ENCODE measurements at places on chromosomes 11 and 22.

- no peak for DNase-seq
Observed at GRCh38 chr11:13883042-13883441, 79.5 kb upstream of the SPON1 start.

- no peak for DNase-seq
Observed at GRCh38 chr11:19499999-19500398, 212.6 kb upstream of the NAV2 start.

- DNase-seq = no peak
Observed at GRCh38 chr11:92035488-92035887, 189.1 kb upstream of the FAT3 start.

DNA sequence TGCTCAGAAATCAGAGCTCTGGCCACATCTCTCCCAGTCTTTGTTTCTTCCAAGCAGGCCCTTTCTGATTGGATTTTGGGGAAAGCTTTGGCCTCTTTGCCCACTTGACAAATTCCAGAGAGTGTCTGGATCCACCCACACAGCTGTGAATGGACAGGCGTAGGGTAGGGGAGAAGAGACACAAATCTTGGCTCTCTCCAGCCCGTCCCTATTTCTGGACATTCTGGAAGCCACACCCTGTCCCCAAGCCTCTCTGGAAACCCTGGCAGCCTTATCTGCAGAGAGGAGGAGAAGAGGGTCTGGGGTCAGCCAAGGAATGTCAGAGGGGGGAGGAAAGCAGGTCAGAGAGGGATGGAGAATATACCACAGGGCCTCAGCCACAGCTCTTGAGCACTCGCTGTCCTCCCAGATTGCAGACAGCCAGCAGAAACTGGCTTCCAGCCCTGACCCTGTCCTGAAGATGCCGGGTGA, 59.5 kb upstream of the WNT11 start:
- no peak for DNase-seq

- DNase-seq = no peak
Observed at GRCh38 chr22:32407936-32408335, 4.1 kb downstream of the RTCB start.

DNA sequence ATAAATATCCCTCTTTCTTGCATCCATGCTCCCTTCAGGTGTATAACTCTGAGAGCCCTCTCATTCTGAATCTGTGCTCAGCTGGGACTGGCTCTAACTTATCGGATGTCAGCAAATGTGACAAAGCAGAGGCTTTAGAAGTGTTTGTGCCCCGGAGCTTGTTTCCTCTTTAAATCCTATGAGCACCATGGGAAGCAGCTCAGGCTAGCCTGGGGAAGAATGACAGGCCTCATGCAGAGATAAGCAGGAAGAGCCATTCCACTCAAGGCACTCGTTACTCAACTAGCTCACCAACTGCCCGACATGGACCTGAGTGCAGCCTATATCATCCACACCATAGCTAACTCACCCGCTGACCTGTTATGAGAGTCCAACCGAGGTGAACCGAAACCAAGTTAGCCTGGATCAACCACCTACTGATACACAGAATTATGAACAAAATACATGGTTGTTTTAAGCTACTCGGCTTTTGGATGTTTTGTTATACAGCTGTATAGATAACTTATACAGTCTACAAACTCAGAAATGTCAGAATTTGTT, 990.7 kb downstream of the NTM start:
- no peak for DNase-seq

Data from fibroblast of skin of left biceps (primary cell).